Activated effector memory CD4-positive, alpha-beta T cell treated with Interleukin-2 at 50 U/mL for 16 hours (primary cell): ENCODE measurements at places on chromosomes 12 and 14.

GRCh38 chr14:49401373-49401772 is 184.8 kb downstream of the RPS29 start:
- DNase-seq, result no peak

DNA sequence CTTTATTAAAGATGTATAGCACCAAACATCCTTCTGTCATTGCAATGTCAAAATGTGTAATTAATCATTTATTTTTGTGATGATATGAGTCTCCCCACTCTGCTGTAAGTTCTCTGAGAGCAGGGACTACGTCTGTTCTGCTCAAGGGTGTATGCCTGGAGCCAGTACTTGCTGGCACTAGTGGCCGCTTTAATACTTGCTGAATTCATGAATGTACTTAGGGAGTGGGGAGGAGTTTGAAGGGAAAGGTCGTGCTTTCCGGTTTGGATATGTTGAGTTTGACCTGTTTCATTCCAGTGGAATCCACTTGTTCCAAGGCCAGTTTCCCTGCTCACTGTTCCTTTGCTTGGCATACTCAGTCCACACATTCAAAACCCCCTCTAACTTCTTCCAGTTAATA is 1.9 kb upstream of the DCAF5 start:
- DNase-seq, result no peak

- no peak for DNase-seq
Observed at GRCh38 chr12:4050340-4050739, 177.1 kb upstream of the PARP11 start.

DNA sequence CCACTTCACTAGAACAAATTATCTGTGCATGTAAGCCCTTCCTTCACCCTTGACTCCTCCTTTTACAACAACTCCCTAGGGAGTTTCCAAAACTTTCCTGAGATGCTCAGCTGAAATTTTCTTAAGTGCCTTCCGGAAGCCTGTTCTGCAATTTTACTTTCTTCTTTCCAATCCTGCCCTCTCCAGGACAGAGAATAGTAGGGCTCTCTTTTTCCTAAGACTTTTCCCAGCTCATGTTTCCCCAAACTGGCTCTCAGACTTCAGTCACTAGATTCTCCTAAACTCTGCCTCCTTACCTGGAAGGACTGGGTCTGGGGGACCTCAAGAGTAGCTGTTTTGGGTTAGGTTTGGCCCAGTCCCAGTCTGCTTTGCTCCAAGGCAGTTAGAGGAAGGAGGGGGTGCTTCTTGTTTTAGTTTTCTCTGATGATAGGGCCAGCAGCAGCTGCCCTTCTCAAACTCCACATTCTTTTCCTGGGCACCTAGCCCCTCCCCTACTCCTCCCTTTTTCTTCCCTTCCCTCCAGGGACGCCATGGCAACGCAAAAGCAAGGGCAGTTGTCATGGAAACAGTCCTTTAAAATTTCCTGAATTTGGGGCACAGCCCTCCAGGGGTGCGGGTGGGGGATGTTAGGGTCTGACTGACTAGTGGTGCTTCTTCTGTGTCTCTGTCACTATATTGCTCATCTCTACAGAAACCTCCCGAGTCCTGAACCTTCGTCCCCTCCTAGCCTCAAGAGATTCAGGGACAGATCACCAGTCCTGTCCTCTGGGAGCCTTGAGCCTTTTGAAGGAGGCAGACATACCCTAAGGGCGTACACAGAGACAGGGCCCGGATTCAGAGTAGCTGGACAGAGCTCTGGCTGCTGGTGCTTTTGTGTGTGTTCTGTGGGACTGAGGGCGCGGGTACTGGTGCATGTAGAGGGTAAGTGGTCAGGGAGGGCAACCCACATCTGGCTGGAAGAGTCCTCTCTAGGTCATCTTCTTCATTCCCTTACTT is 17.0 kb downstream of the PPP1R1A start:
- no peak for DNase-seq

DNA sequence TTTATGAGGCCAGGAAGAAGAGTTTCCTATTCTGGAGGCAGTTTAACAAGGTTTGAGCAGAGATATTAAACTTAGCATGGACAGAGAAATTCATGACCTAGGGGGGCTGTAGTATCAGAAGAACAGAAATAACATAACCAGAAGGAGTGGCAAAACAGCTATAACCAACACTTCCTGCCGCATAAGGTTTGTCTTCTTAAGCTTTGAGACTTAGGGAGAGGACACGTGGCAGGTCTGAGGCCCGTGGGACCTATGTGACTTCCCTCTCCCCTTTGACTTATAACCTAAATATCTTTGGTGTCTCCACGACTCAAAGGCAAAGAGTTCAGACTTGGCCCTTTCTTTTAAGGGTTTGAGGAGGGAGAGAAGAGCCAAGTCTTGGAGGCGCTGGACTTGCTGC is 119.1 kb upstream of the PZP start:
- DNase-seq, result no peak

DNA sequence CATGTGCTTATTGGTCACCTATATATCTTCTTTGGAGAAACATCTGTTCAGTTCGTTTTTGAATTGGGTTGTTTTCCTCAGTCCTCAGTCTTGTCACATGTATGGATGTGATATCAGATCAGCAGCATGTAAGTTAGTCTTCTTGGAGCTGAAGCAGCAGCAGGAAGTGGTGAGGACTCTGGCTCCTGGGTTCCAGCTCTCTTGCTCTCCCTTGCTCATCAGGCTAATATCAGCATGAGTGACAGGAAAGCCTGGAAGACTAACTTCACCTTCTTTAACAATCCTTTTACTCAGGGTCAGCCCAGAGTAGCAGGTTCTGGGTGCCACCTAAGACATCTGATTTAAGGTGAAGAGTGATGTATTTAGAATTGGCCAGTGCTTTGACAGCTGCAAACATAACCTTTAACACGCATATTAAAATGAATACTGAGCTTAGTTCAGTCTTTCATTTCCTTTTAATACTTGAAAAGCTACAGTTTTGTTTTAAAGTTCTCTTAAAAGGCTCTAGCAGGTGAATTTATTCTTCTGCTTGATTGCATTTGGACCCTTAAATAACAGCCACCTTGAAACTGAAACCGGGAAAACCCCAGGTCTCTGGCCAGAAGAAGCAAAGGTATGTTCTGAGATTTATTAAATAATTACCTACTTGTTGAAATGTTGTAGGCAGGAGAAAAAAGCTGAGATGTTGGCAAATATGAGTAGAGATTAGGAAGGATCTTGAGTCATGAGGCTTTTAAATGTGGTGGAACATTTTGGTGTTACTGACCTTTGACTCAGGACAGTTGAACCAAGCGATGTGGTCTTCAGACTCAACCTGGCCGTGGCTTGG is 54.3 kb downstream of the DRAM1 start:
- DNase-seq, result no peak

- DNase-seq, result peak; percentile 51
Observed at GRCh38 chr14:24036169-24036962, 15.4 kb upstream of the CARMIL3 start.

DNA sequence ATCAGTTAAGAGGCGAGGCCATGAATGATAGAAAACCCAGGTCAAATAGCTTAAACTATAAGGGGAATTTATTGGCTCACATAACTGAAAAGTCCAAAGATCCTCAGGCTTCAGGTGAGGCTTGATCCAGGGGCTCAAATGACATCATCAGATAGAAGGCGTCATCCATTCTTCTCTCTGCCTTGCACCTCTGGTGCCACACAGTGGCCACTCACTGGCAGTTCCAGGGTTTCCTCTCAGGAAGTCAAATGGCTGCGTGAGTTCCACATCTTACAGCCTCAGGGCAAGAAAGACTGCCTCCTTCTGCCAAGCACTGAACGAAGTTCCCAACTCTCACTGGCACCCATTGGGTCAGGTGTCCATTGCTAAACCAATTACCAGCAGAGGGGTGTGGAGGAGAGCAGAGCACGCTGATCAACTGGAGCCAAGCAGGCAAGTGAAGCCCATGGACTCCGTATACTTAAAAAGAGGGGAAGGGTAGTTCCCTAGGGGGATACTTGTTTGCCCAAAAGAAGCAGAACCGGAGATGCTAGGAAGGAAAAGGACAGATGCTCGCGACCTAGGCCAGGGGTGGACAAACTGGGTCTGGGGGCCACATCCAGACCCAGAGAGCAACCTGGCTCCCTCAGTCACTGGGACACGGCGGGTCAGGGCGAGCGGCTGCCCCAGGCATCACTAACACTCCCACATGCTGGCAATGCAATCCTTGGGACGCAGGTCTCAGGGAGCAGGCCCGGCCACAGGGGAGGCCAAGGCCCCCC is 69.3 kb downstream of the SERPINA3 start:
- DNase-seq, result no peak

- DNase-seq, result no peak
Observed at GRCh38 chr14:104134061-104134965, 4.1 kb upstream of the KIF26A start.

- no peak for DNase-seq
Observed at GRCh38 chr14:76695263-76695920, 65.9 kb upstream of the VASH1 start.

DNA sequence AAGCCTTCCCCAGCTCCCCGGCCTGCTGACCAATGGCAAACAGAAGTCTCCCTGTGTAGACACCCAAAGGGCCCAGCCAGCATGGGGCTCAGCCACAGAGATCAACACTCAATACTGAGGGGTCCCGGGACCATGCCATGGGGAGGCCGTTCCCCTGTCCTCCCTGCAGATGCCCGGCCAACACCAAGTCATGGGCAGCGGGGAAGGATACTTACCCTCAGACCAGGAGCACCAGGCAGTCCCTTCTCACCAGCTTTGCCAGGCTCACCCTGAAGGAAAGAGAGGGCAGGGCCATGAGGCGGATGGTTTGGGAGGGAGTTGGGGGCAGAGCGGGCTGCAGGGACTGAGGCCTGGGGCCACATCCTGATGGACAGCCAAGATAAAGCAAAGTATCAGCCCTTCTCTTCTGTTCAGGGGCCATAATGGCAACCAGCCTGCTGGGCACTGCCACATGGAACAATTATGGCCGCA is 19.9 kb downstream of the COL2A1 start:
- no peak for DNase-seq

- no peak for DNase-seq
Observed at GRCh38 chr12:86389949-86390348, 133.8 kb upstream of the MGAT4C start.

- DNase-seq, result no peak
Observed at GRCh38 chr12:90499795-90500194, 455.2 kb downstream of the CCER1 start.

- DNase-seq, result peak; percentile 3
Observed at GRCh38 chr14:64293976-64294671, at the start of gene ESR2. Gene ESR2 (minus strand): TSS chr14:64294371. CDS start chr14:64282985, 11,386 bp downstream.

GRCh38 chr12:57008178-57008577 is 1.8 kb upstream of the ZBTB39 start:
- DNase-seq, result no peak

GRCh38 chr14:38212111-38212510 is 4.4 kb downstream of the SSTR1 start:
- no peak for DNase-seq

GRCh38 chr14:64468451-64468850 is 3.2 kb downstream of the AKAP5 start:
- no peak for DNase-seq

GRCh38 chr14:31465111-31465510 is 7.8 kb upstream of the DTD2 start:
- DNase-seq, result no peak

DNA sequence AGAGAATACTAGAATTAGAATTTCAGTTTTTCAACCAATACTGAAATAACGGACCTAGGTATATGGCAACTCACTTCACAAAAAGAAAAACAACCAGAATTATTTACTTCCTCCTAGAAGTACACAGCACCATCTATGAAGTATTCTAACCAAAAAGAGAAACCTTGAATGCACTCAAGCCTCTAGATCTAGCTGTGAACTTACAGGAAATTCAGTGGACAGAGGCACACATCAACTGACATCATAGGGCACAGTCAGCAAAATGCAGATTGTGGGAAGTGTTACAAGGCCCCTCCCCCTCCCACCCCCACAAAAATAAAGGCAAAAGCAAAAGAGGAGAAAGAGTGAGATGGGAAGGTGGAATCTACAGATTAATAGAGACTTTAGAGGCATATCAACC is 102.4 kb downstream of the TMTC1 start:
- no peak for DNase-seq

- DNase-seq, result no peak
Observed at GRCh38 chr12:51326698-51327439, 2.9 kb upstream of the BIN2 start.

GRCh38 chr12:43147878-43148277 is 404.1 kb downstream of the ADAMTS20 start:
- no peak for DNase-seq

DNA sequence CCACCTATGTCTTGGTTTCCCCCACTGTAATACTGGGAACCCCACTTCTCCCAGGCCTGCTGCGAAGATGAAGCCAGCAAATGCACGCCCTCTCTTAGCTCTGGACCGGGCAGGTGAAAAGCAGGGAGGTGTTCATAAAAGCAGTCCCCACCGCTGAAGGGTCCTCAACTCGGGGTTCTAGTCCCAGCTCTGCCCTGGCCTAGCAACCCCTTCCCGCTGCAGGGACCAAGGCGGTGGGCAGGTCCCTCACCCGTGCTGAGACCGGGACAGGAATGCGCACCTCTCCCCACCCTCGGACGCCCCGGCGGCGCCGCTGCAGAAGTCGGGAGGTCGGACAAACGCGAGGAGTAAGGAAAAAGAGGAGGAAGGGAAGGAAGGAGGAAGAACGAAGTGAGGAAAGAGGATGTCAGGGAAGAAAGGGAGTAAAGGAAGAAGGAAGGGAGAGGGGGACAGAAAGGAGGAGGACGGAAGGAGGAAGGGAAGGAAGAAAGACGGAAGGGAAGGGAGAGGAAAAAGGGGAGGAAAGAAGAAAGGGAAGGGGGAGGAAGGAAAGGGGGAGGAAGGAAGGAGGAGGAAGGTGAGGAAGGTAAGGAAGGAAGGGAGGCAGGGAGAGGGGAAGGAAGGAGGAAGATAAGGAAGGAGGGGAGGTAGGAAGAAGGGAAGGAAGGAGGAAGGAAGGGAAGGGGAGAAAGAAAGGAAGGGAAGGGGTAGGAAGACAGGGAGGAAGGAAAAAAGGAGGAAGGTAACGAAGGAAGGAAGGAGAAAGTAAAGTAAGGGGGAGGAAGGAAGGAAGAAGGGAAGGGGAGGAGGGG is 701 bp downstream of the SPRING1 start:
- no peak for DNase-seq

GRCh38 chr14:36915081-36915480 is 253.4 kb downstream of the PAX9 start:
- DNase-seq, result no peak

- no peak for DNase-seq
Observed at GRCh38 chr12:71440345-71440762, 756 bp downstream of the LGR5 start.

DNA sequence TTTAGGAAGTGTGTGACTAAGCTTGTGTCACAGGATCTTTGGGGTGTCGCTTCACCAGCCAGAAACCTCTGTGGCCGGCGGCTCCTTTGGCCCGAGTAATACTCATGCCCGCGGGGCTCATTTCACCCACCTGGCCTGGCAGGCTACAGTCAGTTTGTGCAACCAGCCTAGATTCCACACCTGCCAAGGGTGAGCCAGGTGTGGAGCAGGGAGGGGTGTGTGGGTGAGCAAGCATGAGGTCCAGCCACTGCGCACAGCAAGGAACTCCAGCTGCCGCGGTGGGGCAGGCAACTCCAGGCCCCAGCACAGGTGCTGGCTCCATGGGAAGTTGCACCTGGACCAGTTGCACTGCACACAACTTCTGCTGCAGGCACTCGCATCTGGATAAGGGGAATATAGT is 462.3 kb upstream of the LRFN5 start:
- no peak for DNase-seq

- no peak for DNase-seq
Observed at GRCh38 chr12:44358636-44359035, 517.5 kb downstream of the NELL2 start.
